ENCODE measurements at places on chromosomes 16 and 17. TPM values are rescaled to one million over a fixed set of nuclear protein-coding genes. Genes with fewer than 3 reads are reported as not detected.

Gene KRTAP1-5
- not detected for polyA plus RNA-seq

Gene SCARF1
- polyA plus RNA-seq: not detected

Gene OR4D1
- polyA plus RNA-seq: 0.54 TPM

Gene KRT39
- not detected for polyA plus RNA-seq

Gene TNFRSF17
- polyA plus RNA-seq: not detected
